ENCODE measurements at places on chromosomes 16 and 17.
A peak's percentile ranks its signal among the peaks of the same experiment; 100 is the strongest.

DNA sequence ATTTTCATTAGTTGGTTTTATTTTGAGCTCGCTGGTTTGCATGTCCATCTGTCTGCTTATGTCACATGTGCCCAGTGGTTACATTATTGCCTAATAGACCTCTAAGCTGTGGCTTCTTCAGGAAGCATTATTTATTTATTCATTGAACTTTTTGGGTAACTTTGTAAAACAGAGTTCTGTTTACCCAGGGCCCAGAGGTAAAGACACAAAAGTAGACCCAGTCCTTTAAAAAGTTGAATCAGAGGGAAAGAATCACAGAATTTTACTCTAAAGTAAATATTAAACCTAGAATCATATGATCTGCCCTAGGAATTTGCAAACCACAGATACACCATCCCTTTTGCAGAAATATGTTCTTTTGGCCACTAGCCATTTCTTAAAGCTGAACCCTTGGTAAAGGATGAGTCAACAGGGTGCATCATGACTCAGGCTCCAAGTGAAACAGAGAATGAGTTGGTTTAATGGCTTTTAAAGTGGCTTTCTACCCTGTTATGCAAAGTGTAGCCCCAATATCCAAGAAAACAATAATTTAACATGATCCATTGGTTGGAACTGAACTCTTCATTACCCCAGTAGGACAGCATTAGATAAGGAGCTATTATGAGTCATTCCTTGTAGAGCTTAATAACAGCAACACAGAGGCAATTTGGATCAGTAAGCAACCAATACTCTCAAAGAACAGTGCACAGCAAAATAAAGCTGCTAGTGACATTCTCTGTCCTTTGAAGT, 236.3 kb downstream of the KCNJ2 start:
- DNase-seq: peak; percentile 19

DNA sequence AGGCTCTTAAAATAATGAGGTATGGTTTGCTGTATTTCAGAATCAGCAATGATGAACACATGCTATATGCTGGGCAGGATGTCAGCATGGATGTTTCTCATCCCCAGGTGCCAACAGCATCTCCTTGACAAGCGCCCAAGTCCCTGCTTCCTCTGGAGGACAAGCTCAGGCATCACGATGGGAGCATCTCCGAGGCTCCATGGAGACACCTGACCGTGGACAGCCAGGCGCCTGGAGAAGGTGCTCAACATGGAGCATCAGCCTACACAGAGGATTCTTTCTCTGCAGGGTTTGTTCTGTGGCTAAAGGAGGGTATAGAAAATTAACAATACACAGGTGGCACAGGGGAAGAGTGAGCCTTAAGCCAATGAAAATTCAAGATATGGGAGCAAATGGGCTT, 72.1 kb downstream of the SLC5A11 start:
- no peak for DNase-seq

DNA sequence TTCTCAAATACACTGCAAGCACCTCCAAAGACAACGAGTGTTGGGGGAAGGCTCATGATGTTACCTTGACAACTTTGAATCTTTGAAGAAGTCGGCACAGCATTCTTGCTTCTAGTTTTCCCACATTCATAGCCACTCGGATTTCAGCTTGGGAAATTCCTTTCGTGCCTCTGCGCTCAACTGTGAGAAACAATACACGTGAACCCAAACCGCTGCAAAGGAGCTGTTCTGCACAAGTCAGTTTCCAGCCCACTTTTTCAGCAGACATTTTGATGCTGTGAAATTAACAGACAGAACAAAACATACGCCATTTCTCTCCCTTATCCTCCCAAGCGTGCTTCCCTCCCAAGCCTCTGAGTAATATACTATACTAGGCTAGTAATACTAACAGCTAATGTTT, 41.2 kb downstream of the GTF3C1 start:
- no peak for DNase-seq

- no peak for DNase-seq
These were observed 4.6 kb downstream of the FOXJ1 start for GRCh38 chr17:76136276-76137000.

DNA sequence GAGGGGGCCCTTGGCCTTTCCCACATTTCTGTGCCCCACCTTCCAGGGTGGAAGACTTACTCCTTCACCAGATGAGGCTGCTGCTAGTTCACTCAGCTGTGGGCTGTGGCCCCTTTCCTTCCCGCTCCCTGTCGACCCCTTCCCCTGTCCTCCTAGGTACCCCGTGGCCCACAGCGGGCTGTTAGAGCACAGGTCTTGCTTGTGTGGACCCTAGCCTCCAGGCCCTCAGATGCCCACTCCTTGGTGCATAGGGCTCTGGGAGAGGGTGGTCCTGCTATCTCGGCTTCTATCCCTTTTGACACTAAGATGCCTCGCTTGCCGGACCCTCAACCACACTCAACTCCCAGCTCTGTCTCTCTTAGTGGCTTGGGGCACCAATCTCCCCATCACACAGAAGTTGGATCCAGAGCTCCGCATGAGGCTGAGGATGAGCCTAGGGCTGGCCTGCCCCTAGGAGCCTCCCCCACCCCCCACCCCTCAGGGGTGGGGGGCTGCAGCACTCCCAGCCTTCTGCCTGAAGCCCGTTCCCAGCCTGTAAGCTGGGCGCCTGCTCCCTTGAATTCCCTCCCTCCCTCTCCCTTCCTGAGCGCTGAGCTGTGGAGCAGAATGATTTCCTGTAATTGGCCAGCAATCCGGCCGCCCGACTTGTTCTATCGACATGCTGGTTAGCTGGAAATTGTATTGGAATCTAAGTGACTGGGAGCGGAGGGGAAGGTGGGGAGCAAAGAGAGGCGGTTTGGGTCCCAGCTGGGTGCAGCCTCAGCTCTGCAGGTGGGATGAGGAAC, 30.9 kb downstream of the DCAKD start:
- DNase-seq: no peak

- DNase-seq: no peak
These were observed 65.1 kb upstream of the ALOX12 start for GRCh38 chr17:6930749-6931148.

- DNase-seq: no peak
These were observed 13.1 kb downstream of the KIAA0513 start for GRCh38 chr16:85040685-85041084.

DNA sequence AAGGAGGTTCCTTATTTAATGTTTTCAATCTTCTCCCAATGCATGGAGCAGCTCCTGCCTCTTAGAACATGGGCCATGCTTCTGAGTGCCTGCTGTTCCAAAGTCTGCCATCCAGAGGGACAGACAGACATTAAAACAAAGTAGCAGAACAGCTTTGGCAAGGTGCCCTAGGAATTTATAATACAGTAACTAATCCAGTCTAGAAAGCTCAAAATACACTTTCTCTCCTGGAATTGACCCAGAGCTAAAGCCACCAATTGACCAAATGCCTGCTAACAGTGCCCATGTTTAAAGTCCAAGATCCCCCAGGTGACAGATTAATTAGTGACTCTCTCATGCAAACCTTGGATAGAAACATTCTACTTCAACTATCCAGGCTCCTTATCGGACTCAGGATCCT, 11.1 kb upstream of the CHRNE start:
- DNase-seq: no peak

- no peak for DNase-seq
These were observed 3.8 kb downstream of the FAM83G start for GRCh38 chr17:19000531-19001325.

GRCh38 chr16:13005721-13006247, 104.4 kb downstream of the SHISA9 start:
- no peak for DNase-seq

- no peak for DNase-seq
These were observed 2.3 kb downstream of the HOXB4 start for GRCh38 chr17:48575673-48576478.

DNA sequence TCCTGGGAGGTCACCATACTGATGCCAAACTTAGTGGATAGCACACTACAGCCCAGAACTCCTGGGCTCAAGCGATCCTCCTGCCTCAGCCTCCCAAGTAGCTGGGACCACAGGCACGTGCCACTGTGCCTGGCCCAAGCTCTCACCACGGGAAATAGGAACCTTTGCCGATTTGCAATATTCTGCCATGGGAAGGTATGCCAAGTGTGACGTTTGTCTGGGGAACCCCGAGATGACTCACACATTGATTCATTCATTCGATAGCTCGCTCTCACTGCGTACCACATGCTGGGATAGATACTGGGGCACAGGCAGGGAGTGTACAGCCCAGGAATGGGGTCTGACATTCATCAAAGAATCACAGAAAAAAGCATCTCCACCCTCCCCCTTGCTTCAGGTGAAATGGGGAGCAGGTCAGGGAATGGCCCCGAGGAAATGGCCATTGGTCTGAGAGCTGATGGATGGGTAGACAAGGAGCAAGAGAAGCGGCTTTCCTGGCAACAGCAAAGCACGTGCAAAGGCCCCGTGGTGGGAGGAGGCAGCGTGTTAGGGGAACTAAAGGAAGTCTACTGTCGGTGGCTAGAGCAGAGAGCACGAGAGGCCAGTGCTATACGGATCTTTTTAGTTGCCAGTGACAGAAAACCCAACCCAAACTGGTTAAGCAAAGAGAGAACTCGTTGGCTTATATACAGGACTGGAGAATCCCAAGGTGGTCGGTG, 44.1 kb downstream of the DNAH17 start:
- DNase-seq: no peak

DNA sequence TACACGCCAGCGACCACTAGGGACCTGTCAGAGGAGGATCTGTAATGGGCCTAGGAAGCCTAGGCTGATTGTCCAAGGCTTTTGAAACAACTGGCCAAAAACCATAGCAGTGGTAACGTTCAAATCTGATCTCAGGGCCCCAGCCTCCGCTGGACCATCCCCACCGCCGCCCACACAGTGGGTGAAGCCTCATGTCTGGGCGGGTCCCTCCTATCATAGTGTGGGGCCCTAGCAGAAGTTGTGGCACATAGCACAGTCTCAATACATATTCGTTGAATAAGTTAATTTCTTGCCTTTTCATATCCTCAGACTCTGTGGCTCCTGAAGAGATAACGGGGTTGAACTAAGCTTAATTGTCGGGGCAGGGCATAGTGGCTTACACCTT, 818 bp downstream of the DPH1 start:
- DNase-seq: no peak

GRCh38 chr16:10103118-10103517, 79.1 kb downstream of the GRIN2A start:
- DNase-seq: no peak

GRCh38 chr16:30896261-30896888, at the start of gene CTF1:
TSS of gene CTF1 (plus strand) at chr16:30896614. CDS start at chr16:30896644, 30 bp downstream.
- DNase-seq: peak; percentile 73

DNA sequence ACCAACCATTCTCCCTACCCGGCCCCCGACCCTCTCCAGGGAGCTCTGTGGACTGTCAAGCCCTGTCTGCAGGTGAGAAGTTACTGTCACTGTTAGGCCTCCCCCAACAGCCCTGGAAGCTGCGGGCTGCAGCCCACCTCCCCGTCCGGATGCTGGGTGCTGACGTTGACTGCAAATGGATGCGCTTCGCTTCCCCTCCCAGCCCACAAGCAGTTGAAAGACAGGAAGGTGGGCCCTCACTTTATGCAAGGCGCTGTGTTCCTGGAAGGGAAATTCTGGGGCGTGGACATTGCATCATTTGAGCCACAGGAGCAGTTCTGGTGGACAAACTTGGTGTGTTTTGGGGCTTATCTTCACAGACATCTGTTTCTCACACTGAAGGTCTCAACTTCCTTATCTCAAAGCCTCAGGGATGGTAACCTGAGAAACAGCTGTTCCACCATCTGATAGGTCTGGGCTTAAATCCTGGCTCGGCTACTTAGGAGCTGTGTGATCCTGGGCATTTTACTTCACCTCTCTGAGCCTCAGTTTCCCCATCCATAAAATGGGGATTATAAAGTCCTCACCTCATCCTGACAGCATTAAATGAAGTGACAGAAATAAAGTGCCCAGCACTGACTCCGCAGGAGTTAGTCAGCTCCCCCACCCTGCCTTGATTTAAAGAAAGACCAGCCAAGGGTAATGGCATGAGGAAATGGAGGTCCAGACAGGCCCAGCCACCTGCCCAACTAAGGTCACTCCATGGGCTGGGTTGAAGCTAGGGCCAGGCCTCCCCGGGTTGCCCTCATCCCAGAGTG, 4.6 kb upstream of the DRC7 start:
- no peak for DNase-seq

DNA sequence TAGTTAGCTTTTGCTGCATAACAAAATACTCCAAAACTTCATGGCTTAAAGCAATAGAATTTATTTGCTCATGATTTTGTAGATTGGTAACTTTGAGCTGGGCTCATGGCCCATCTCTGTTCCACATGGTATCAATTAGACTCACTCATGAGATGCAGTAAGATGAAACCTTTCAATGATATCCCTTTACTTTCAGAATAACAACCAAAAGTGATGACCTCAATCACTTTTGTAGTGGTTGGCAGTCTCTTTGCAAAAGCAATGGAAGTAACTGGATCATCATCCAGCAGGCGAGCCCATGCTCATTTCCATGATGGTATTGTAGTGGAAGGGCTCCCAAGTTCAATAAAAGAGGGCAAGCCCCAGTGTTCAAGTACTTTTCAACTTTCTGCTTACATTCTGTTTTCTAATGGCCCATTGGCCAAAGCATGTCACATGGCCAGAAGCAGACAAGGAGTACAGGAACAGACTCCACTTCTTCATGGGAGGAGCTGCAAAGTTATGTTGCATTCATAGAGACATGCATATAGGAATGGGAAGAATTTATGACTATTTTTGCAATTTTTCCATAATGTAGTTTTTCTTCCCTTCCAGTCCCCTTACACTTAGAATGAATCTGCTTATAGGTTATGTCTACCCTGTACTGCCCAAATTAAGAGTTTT, 41.7 kb downstream of the EFCAB5 start:
- no peak for DNase-seq

DNA sequence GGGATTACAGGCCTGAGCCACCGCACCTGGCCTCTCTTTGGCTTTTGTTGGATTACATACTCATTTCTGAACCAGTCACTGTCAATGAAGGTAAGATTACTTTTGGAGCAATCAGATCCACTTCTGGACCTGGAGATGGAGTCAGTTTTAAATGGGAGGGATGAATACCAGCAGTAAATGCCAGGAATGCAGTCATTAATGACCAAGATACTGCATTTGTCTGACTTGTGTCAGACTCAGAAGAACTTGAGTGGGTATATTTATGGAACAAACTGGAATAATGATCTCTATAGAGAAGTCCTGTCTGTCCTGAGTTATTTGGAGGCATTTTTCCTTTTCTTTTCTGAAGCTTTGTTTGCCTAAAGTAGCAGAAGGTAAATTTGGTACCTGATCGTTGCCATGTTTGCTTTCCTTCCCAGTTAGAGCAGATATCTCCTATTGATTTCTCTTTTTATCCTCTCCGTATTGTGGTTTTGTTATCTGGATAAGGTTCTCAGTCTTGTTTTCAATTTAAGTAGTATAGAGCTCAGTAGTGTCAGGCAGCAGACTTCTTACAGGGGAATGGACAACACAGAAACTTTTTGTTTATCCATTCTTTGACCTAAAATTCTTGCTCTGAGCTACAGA, 10.7 kb downstream of the NLK start:
- DNase-seq: no peak

DNA sequence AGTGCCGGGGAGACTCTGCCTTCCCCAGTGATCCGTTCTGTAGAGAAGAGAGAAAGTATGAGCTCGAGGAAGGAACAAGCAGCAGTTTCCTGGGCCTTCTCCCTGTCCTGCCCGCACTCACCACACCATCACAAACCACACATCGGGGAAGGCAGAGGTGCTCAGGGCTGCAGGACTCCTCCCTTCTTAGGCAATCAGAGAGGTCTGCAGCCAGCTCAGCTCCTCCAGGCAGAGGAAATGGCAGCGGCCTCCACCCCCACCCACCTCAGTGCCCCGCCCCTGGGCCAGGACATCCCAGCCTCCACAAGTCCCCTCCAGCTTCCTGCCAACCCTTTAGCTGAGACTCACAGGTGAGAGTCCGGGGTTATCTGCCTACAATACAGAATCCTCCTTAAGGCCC, 2.0 kb downstream of the ZNF319 start:
- DNase-seq: no peak

- no peak for DNase-seq
These were observed 62.5 kb downstream of the SREBF1 start for GRCh38 chr17:17774009-17774881.

Measured in amniotic stem cell (primary cell).